ENCODE measurements at places on chromosomes 1 and 21.
A peak's percentile ranks its signal among the peaks of the same experiment; 100 is the strongest.

DNA sequence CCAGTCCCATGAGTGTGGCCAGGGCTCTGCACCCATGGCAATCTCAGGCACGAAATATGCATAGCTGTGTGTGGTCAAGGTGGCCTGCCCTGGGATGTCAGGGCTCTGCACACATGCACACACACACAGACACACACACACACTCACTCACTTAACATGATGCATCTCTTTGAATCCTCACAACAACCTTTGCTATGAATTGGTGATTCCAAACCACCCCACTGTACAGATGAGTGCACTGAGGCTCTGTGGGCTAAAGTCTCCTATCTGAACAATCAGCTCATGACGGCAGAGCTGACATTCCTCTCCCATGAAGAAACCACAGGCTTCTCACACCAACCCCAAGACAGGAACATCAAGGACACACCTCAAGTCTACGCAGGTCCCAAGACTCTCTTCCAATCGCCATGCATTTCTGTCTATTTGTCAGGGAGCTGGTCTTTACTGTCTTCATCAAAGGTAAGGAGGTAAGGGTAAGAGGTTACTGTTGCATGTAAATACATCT, 131.6 kb downstream of the ETS2 start:
- no peak for DNase-seq

DNA sequence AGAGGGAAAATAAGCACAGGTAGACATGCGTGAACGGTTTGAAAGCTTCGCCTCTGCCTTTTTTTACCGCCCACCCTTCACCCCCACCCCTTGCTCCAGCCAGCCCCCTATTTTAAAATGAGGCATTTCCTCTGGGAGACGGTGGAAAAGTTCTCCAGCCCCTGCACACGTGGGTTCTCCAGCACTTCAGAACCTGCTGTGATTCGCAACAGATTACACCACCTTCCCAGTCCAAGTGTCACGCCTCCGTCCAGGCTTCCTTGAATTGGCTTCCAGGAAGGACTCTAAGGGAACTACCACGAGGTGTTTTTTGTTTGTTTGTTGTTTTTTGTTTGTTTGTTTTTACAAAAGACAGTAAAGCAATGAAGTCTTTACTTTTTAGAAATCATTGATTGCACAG, 2.6 kb downstream of the LRRC7 start:
- no peak for DNase-seq

DNA sequence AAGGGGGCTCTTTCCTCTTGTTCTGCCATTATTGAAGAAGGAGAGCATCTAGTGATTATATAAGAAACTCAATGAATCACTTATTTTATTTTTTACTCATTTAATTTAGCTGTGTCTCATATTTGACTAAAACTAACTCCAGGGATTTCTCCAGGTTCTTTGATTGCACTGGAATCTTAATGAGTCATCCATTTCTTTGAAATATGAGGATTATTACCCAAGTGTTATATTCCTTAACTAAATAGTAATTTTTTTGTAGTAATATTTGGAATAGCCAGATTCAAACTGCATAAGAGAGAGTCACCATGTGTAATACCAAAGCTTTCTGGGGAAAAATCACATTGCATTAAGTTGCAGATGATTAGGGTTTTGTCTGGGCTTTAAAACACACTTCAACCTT, 59.5 kb downstream of the NTMT2 start:
- no peak for DNase-seq

DNA sequence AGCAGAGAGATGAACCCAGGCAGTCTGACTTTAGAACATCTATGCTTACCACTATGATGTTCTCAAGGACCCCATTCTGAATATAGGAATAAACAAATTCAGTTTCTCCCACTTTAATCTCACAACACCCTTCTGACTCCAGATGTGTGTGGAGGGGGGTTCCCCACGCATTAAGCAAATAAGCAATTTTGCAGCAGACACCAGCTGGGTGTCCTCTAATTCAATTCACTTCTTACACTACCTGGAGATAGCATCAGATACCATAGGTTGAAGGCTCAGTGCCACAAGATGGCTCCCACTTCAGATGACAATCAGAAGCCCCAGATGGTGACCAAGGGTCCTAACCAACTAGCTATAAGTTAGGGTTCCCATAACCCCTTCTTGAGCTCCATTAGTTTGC, 30.3 kb upstream of the CEP350 start:
- no peak for DNase-seq

- DNase-seq: no peak
These were observed 415.5 kb downstream of the NUF2 start for GRCh38 chr1:163737261-163737660.

DNA sequence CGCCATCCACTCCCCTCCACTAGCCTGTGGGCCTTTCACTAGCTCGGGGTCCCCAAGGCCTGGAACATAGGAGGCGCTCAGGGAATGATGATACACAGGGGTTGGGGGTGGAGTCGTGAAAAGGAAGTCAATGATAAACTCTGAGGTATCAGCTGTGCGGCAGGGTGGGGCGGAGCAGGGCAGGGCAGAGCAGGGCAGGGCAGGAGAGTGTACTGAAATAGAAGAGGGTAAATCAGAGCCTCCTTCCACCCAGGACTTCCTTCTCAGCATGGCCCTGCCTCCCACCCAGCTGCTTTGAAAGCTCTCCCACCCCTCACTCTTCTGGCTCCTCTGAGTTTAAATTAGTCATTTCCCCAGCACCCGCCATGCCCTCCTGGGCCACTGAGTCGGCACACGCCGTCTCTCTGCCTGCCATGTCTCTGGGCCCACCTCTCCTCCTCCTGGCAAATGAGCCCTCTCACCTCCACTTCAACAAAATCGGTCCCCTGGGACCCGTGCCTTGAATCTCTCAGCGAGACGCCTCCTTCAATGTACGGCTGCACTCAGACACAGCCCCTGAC, 16.9 kb downstream of the CAPZB start:
- no peak for DNase-seq

DNA sequence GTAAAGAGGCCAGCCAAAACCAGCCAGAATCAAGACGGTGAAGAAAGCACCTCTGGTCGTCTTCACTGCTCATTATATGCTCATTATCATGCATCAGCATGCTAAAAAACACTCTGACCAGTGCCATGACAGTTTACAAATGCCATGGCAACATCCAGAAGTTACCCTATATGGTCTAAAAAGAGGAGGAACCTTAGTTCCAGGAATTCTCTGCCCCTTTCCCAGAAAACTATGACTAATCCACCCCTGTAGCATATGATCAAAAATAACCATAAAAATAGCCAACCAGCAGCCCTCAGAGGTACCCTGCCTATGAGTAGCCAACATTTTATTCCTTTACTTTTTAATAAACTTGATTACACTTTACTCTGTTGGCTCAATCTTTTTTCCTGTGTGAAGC, 34.2 kb upstream of the PBX1 start:
- DNase-seq: no peak

DNA sequence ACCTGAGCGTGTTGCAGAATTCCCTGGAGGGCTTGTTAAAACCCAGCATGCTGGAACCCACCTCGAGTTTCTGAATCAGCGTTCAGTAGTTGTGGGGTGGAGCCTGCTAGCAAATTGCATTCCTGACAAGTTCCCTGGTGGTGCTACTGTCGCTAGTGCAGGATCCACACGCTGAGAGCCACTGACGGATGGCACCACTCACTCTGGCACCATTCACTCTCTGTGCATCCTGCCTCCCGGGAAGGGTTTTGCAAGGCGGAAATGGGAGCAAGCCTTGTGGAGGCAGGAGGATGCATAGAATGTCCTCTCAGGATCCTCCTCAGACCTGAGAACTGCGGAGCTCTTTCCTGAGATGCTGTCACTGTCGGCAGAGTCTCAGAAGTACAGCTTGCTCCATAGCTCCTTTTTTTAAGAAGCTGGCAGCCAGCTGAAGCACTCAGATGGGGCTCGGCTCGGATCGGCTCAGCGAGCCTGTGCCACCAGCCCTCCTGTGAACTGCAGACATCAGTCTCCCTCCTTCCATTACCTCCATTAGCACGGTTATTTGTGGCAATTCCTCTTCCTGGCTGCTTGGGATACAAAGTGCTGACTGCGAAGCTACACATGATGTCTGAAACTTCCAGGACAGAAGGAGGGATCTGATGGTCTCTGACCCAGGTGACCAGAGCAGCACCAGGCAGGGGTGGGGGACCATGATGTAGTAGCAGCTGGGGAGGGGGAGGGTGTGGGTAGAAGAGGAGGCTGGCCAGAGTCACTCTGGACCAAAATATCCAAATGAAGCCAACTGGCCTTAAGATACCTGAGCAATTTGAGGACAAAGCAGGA, 89.6 kb downstream of the C1orf94 start:
- DNase-seq: no peak

GRCh38 chr1:20873311-20873710, 86.2 kb upstream of the HP1BP3 start:
- no peak for DNase-seq

GRCh38 chr1:119220991-119221390, 80.5 kb upstream of the WARS2 start:
- DNase-seq: no peak

GRCh38 chr1:228664399-228664914, 70.8 kb upstream of the RHOU start:
- DNase-seq: peak; percentile 53

DNA sequence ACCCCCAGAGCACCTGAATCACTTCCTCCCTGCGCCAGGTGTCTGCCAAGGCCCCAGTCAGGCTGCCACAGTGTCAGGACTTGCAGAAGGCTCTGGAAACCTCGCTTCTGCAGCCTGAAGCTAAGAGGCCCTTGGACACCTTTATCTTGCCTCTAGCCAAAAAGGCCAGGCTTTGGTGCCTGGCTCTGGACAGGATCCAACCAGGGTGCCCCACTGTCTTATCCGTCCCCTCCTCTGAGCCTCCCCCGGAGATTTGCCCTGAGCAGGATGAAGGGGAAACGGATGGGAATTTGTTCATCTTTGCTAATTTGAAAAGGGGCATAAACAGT, 12.8 kb upstream of the CLSTN1 start:
- no peak for DNase-seq

DNA sequence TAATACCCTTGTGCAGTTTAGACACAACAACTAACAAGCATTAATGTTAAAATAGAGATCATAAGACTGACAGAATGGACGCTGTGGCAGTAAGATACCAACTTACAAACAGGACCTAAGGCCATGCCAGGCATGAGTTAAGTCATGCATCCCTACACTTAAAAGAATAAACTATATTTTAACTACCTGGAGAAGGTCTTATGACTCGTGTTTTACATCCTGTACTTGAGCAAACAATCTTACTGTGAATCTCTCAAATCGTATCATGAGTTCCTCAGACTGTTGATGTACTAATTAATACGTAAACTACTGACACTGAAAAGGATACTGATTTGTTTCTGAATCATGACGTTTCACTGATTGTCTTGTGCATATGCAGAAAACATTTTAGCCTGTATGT, 2.0 kb upstream of the RSPH1 start:
- DNase-seq: no peak

GRCh38 chr1:201999625-202000238, 10.7 kb upstream of the ELF3 start:
- DNase-seq: peak; percentile 93

GRCh38 chr1:205477759-205478247, 22.0 kb upstream of the BLACAT1 start:
- peak; percentile 63 for DNase-seq

GRCh38 chr1:46174448-46175231, at the start of gene TSPAN1:
TSS of gene TSPAN1 (plus strand) at chr1:46175087. CDS start at chr1:46181108, 6,021 bp downstream.
- peak; percentile 26 for DNase-seq

GRCh38 chr1:188429386-188429785, 1600.6 kb downstream of the PLA2G4A start:
- DNase-seq: no peak

GRCh38 chr1:172323686-172324085, 96.8 kb upstream of the C1orf105 start:
- no peak for DNase-seq

- no peak for DNase-seq
These were observed 66.1 kb upstream of the ADAM30 start for GRCh38 chr1:119962296-119962968.

DNA sequence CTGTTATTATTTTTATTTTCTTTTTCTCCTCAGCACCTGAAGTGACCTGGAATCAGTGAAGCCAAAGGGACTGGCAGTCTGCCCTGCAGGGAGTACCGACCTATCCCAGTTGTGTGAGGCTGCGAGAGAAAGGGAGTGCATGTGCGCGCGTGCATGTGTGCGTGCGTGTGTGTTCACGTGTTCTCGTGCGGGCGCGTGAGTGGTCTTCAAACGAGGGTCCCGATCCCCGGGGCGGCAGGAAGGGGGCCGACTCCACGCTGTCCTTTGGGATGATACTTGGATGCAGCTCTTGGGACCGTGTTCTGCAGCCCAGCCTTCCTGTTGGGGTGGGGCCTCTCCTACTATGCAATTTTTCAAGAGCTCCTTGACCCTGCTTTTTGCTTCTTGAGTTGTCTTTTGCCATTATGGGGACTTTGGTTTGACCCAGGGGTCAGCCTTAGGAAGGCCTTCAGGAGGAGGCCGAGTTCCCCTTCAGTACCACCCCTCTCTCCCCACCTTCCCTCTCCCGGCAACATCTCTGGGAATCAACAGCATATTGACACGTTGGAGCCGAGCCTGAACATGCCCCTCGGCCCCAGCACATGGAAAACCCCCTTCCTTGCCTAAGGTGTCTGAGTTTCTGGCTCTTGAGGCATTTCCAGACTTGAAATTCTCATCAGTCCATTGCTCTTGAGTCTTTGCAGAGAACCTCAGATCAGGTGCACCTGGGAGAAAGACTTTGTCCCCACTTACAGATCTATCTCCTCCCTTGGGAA, 123.3 kb downstream of the PRDM2 start:
- no peak for DNase-seq

DNA sequence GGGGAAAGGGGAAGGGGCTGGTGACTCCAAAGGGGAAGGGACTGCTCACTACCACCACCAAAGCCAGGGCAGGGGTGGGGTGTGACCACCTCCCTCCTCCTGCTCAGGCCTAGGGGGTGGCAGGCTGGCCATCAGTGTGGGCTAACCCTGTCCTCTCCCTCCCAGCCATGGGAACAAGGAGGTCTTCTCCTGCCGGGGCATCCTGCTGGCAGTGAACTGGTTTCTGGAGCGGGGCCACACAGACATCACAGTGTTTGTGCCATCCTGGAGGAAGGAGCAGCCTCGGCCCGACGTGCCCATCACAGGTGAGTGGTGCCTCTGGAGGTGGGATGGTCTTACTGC, 5.7 kb downstream of the ZC3H12A start:
- no peak for DNase-seq

DNA sequence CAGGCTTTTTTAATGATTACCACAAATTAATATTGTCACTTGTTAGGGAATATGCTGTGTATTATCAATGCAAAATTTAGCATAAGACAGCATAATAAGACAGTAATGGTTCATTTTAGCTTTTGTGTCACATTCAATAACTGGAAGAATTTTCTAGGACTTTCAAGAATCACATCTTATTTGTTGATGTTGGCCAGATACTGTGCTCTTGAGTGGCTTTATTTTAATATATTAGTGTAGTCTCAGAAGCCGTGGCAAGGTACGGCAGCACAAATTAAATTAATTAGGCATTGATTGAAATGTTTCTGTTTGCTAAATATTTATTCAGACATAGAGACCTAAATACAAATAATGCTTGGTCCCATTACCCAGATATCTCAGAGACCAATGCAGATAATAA, 10.4 kb downstream of the IFI44L start:
- no peak for DNase-seq

- no peak for DNase-seq
These were observed 592 bp upstream of the ZNF326 start for GRCh38 chr1:89994231-89994804.
